Stimulated activated naive CD4-positive, alpha-beta T cell treated with Interleukin-2 at 50 U/mL for 16 hours (primary cell): ENCODE measurements at places on chromosomes 11 and 22.
A peak's percentile ranks its signal among the peaks of the same experiment; 100 is the strongest.

- no peak for DNase-seq
Observed at GRCh38 chr11:6201481-6201880, 2.5 kb downstream of the OR52W1 start.

DNA sequence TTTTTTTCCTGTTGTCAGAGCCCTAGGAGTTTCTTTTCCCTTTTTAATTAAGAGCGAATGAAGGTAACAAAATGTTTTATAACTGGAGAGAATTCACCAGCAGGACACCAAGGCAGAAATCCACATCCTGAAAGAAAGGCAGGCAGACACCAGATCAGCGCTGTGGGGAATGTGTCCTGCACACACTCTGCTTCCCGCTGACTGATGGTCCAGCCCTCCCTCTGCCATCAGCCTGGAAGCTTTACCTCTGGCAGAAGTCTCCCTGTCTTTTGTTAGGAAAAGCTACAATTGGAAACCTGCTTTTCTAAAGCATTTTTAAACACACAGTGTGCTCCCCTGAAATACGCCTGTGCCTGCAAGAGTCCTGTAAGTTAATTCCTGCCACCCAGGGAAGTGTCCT, 638.5 kb downstream of the NTM start:
- no peak for DNase-seq

DNA sequence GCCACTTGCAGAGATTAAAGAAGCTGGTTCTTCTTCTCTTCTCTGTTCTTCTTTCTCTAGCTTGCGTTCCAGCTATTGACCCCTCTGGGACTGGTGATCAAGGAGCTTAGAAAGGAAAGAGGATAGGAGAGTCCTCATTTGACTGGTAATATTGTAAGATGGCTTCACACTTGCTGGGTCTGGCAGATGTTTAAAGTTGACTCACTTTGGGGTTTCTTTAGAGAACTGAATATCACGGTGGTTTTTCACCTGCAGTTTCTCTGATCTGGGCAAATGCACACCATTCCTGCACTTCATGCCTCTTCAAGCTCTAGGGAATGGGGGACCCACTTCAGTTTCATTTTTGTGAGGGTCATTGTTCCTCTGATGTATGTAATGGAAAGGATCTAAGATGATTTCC, 41.8 kb upstream of the DEUP1 start:
- DNase-seq = no peak

GRCh38 chr11:88310246-88310645, 27.3 kb downstream of the CTSC start:
- no peak for DNase-seq

DNA sequence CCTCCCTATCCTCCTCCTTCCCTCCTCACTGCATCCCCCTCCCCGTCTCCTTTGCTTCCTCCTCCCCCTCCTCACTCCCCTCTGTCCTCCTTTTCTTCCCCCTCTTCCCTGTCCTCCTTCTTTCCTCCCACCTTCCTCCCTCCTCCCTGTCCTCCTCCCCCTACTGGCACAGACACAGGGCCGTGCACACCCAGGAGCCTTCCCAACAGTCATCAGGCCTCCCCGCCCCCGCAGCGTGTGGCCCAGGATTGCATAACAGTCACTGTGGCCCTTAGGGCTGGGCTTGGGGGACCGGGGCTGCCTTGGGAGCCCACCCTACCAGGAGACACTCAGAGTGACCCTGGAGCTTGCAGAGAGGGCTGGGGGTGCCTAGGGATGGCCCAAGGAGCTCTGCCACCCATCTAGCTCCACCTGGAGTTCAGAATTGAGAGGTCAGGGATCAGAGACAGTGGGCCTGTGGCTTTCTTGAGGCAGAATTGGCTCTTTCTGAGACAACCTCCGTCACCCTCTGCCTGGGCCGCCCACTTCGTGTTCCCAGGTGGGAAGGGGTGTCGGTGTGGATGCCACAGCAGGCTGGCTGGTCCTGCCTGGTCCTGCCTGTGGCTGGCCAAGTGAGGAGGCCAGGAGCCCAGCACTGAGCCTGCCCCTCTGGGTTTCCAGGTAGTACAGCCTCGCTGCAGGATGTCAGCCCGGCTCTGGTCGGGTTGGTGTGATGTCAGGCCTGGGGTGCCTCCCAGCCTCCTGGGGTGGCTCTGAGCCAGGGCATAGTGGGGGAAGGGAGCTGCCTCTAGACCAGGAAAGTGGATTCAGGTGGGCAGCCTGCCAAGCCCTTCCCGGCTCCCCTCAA, 1.6 kb downstream of the SPI1 start:
- DNase-seq = no peak

DNA sequence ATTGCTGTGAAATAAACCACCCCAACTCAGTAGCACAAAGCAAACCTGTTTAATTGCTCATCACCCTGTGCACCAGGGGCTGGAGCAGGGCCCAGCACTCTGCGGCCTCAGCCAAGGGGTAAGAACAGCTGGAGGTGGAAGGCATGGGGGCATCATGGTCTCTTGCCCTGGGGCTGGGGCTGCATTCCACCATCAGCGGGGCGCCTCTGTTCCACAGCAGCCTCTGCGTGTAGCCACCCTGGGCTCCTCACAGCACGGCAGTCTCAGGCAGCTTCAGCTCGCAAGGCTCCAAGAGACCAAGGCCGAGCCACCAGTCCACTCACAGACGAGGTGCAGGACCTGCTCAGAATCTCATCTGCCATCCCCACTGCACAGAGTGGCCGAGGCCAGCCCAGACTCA, 630.7 kb downstream of the TBC1D22A start:
- DNase-seq = no peak

GRCh38 chr11:64000026-64000739, 13.9 kb downstream of the OTUB1 start:
- peak; percentile 62 for DNase-seq
